ENCODE measurements at places on chromosomes 3 and 15. TPM values are rescaled to one million over a fixed set of nuclear protein-coding genes. Genes with fewer than 3 reads are reported as not detected.

Gene ROBO1
- 5.8 TPM for polyA plus RNA-seq

Gene GOLGA8J
- polyA plus RNA-seq: 0.67 TPM

Gene POLQ
- 0.04 TPM for polyA plus RNA-seq

Gene ADGRG7
- polyA plus RNA-seq: not detected

Gene ADAMTS17
- 0.11 TPM for polyA plus RNA-seq

Gene SPESP1
- 0.67 TPM for polyA plus RNA-seq

Gene INKA1
- polyA plus RNA-seq: 1.4 TPM

Gene DISP2
- polyA plus RNA-seq: 0.24 TPM

Gene DLEC1
- polyA plus RNA-seq: 0.34 TPM

Gene SCAANT1
- not detected for polyA plus RNA-seq

Gene LRRC31
- polyA plus RNA-seq: not detected

Gene CFAP100
- not detected for polyA plus RNA-seq

Gene COL8A1
- 0.60 TPM for polyA plus RNA-seq

Gene BCHE
- 1.1 TPM for polyA plus RNA-seq

Gene MYH15
- polyA plus RNA-seq: not detected

Gene GOLGA6A
- not detected for polyA plus RNA-seq

Gene GOLGA6L4
- 2.5 TPM for polyA plus RNA-seq

Gene ROPN1
- not detected for polyA plus RNA-seq

Data from adipose tissue (tissue), 3 donors.